ENCODE measurements at places on chromosomes 16 and 17. TPM values are rescaled to one million over a fixed set of nuclear protein-coding genes. Genes with fewer than 3 reads are reported as not detected.

ATP6V0C gene
- 27.2 TPM for total RNA-seq

GRCh38 chr17:38424297-38424972, 3.8 kb upstream of the ARHGAP23 start:
- H3K27me3 ChIP-seq = peaks cover 5% of the 10 kb centered on the region
- H3K4me3 ChIP-seq = no peak overlapping the region
- no peaks in the 10 kb centered on the region for H3K36me3 ChIP-seq
- DNase-seq = no peak
- H3K4me1 ChIP-seq = peaks cover 6% of the 10 kb centered on the region

GRCh38 chr17:49299996-49300395, 62.1 kb downstream of the ZNF652 start:
- no peak for DNase-seq
- H3K4me1 ChIP-seq = no peaks in the 10 kb centered on the region
- no peak overlapping the region for H3K4me3 ChIP-seq
- no peak overlapping the region for H3K27ac ChIP-seq
- H3K36me3 ChIP-seq = peaks cover 42% of the 10 kb centered on the region
- no peaks in the 10 kb centered on the region for H3K27me3 ChIP-seq

- peaks cover 57% of the 10 kb centered on the region for H3K4me1 ChIP-seq
- peaks cover 8% of the 10 kb centered on the region for H3K27me3 ChIP-seq
These were observed 3.1 kb downstream of the PRCD start for GRCh38 chr17:76542984-76543383.

GRCh38 chr17:68053231-68054013, 17.9 kb downstream of the KPNA2 start:
- H3K27me3 ChIP-seq = no peaks in the 10 kb centered on the region
- no peaks in the 10 kb centered on the region for H3K4me1 ChIP-seq
- no peak overlapping the region for H3K27ac ChIP-seq
- H3K36me3 ChIP-seq = no peaks in the 10 kb centered on the region
- no peak overlapping the region for H3K4me3 ChIP-seq
- peak; percentile 53 for DNase-seq
